Sigmoid colon (tissue), 7 donors: ENCODE measurements at places on chromosomes 16 and 17. TPM values are rescaled to one million over a fixed set of nuclear protein-coding genes. Genes with fewer than 3 reads are reported as not detected.

NXPH3 gene
- polyA plus RNA-seq: 2.4 TPM

DOC2A gene
- polyA plus RNA-seq: 4.6 TPM

CENPT gene
- 9.6 TPM for polyA plus RNA-seq

NLGN2 gene
- 0.60 TPM for polyA plus RNA-seq

ACD gene
- polyA plus RNA-seq: 19.3 TPM

C16orf54 gene
- polyA plus RNA-seq: 10.1 TPM

USP36 gene
- 13.8 TPM for polyA plus RNA-seq

IKZF3 gene
- polyA plus RNA-seq: 0.60 TPM

SCARF1 gene
- 7.5 TPM for polyA plus RNA-seq

TBC1D3I gene
- not detected for polyA plus RNA-seq

HCRT gene
- not detected for polyA plus RNA-seq

TVP23A gene
- 0.98 TPM for polyA plus RNA-seq

CCP110 gene
- 3.5 TPM for polyA plus RNA-seq

ASPSCR1 gene
- polyA plus RNA-seq: 35.9 TPM

MT1G gene
- 47.9 TPM for polyA plus RNA-seq

PRSS8 gene
- polyA plus RNA-seq: 84.4 TPM

FBXW10B gene
- polyA plus RNA-seq: 1.0 TPM

GNG13 gene
- 0.92 TPM for polyA plus RNA-seq

ATAD5 gene
- polyA plus RNA-seq: 0.46 TPM

PRAC1 gene
- polyA plus RNA-seq: 408 TPM

KRT28 gene
- polyA plus RNA-seq: not detected

SLC6A2 gene
- 0.10 TPM for polyA plus RNA-seq

STX8 gene
- 40.4 TPM for polyA plus RNA-seq

KIF1C gene
- 164 TPM for polyA plus RNA-seq

CLDN7 gene
- 963 TPM for polyA plus RNA-seq
